ENCODE measurements at places on chromosomes 6 and 20.

- DNase-seq: no peak
Observed at GRCh38 chr6:51029561-51029960, 210.9 kb downstream of the TFAP2B start.

GRCh38 chr6:7261852-7262461, 51.0 kb downstream of the SSR1 start:
- no peak for DNase-seq

- DNase-seq: no peak
Observed at GRCh38 chr20:16842486-16843120, 94.4 kb downstream of the OTOR start.

GRCh38 chr6:169169941-169170582, 83.6 kb downstream of the THBS2 start:
- DNase-seq: no peak

DNA sequence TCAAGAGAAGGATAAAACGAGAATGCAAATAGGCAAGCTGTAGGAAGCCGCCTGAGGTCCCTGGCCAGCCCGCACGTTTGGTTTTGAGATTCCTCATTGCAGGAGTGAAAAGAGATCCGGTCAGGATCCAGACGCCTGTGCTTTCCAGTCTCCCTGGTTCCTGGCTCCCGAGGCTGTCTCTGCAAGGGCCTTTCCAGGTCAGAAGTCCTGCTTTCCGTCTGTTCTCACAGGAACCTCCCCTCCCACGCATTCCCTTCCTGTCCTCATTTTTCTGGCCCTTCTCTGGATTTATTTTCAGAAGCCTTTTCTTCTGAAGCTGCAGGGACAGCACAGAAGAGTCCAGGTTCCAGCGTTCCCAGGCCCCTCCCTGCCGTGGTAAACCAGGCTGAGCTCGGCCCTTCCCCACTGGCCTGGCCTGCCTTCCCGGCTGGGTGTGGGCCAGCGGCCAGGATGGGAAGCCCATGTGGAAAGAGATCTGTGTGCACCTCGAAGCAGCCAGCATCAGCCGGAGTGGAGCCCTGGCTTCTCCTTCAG, 54.0 kb downstream of the TMEM242 start:
- peak; percentile 15 for DNase-seq

DNA sequence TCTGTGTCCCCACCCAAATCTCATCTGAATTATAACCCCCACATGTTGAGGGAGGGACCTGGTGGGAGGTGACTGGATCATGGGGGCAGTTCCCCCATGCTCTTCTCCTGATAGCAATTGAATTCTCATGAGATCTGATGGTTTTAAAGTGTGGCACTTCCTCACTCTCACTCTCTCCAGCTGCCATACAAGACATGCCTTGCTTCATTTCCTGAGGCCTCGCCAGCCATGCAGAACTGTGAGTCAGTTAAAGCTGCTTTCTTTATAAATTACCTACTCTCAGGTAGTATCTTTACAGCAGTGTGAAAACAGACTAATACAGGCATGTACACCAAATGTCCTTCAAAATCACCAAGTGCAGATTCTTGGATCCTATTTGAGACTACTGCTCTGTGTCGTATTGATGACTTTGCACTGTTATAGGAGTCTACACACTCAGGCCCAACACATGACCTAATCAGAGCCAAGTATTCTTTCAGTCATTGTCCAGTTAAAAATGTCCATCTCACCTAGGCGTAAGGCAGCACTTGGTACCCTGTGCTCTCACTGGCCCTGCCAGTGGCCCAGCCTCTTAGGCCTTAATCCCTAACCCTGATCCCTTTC, 52.8 kb upstream of the UST start:
- DNase-seq: no peak

DNA sequence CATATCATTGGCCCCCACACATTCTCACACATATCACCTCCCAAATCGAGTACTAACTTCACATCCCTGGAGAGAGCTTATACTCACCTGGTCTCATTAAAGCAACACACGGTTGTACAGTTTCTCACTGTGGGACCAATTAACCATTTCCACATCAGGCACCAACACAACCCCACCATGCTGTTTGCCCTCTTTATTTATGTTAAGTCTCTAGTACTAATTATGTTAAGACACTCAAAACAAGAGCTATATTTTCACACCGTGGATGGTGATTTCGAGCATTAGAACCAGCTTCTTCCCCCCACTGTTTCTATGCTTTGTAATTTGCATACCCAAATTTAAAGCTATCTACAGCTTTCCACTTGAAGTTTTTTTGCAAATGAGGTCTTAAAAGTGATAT, 6.3 kb downstream of the SCML4 start:
- no peak for DNase-seq

GRCh38 chr6:35719404-35719829, 17.4 kb upstream of the ARMC12 start:
- DNase-seq: no peak

- DNase-seq: no peak
Observed at GRCh38 chr6:151721146-151721545, 86.3 kb upstream of the ESR1 start.
